Keratinocyte (primary cell): ENCODE measurements at places on chromosomes 11 and 22.

DNA sequence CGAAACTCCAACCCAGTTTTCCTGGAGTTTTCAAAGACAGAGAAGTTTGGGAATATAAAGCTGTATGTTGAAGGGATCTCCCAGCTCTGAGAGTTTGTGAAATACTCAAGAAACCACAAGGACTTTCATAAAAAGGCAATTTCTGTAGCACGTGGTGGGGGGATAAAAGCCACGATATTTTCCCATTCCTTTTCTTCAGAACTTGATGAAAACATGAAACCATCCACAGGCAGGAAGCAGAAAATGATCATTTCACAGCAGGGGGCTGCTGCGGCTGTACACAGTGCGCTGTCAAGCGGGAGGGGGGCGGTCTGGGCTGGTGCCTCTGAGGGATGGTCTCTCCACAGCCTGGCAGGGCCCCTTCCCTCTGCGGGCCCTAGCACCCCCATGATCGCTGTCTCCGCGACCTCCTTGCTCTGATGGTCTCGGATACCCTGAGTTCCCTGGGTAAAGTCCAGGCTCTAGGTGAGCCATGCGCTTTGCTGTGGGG, 423.2 kb downstream of the MN1 start:
- no peak for DNase-seq

DNA sequence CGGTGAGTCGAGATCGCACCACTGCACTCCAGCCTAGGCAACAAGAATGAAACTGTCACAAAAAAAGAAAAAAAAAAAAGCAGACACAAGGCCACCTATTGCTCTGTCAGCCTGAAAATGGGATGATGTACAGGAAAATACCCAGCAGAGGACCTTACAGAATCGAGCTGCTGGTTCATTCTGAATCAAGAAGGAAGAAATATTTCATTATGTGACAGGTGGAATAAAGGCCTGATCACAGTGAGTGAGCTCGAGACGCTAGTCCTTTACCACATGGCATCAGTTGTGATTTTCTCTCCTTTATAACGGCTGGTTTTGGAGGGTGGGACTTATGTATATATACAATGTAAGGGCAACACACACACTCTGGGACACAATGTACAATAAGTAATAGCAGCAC, 340.0 kb downstream of the LARGE1 start:
- no peak for DNase-seq

GRCh38 chr11:7300281-7300680, 48.6 kb downstream of the SYT9 start:
- no peak for DNase-seq

DNA sequence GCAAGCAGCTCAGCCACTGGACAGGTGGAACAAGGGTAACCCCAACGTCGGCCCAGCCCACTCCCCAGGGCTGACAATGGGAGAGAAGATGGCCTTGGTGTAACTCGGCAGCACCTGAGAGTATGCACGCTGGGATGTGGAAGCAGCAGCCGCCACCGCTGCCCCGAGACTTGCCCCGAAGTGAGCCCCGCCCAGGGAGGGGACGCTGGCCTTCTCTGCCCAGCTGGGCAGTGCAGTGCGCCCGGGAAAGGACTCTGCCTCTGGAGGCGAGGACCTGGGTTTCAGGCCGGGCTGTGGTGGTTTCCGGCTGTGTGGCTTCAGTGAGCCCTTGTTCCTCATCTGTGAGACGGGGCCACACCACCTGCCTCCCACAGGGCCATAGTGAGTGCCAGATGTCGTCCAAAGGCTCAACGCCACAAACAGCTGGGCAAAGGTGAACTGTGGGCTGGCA, 8.6 kb upstream of the POLDIP3 start:
- no peak for DNase-seq

DNA sequence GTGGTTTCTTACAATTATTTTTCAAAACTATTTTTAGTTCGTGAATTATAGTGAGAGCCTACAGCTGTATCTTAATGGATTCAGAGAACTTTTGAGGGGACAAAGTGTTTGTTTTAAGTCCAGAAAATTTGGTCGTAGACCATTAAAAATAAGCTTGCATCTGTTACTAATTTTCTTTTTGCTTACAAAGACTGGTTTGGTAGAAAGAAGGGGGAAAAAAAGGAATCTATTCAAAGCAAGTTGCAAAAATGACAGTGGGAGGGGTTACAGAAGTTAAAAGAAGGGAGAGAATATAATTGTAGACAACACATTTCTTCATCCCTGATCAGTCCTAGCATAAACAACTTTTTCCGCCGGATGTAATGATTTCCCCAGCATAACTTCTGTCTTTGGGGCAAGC, 72.1 kb downstream of the AMOTL1 start:
- no peak for DNase-seq

DNA sequence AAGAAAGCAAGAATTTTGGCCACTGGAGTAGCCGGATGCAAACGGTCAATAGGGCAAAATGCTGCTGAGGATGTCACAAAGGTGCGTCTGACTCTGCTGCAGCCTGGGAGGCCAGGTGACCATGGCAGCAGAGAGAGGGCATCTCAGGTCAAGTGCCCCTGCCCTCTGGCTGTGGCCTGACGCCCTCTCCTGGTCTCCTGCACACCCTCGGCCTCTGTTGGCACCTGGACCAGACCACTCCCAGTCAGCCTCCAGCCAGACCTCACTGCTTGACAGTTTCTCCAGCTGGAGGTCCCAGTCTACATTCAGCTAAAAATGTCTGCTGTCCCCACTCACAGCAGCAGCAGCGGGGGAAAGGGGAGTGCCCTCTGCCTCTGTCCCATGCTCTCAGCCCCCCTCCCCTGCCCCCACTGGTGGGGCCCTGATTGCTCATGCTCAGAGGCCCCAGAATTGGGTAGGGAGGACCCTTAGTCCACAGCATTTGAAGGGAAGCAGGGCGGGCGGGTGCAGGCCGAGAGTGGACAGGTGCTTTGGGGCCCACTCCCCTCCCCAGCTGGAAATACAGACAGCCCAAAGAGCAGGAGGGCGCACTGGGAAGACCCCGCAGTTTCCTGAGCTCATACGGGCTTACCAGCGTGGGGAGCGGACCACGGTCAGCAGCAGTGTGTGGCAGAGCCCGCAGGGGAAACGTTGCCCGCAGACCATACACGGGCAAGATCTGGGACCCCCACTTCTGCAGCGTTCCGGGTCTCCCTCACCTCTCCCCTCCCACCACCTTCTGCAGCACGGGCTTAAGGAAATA, 1.6 kb upstream of the BRSK2 start:
- DNase-seq = no peak

GRCh38 chr11:111523343-111523742, 8.8 kb downstream of the HOATZ start:
- no peak for DNase-seq

GRCh38 chr11:70506986-70507385, 108.7 kb downstream of the CTTN start:
- DNase-seq = no peak

- DNase-seq = no peak
Measured at GRCh38 chr11:115926138-115926537, 421.9 kb upstream of the CADM1 start.

- DNase-seq = no peak
Measured at GRCh38 chr11:72525466-72525865, 91.1 kb upstream of the CLPB start.

DNA sequence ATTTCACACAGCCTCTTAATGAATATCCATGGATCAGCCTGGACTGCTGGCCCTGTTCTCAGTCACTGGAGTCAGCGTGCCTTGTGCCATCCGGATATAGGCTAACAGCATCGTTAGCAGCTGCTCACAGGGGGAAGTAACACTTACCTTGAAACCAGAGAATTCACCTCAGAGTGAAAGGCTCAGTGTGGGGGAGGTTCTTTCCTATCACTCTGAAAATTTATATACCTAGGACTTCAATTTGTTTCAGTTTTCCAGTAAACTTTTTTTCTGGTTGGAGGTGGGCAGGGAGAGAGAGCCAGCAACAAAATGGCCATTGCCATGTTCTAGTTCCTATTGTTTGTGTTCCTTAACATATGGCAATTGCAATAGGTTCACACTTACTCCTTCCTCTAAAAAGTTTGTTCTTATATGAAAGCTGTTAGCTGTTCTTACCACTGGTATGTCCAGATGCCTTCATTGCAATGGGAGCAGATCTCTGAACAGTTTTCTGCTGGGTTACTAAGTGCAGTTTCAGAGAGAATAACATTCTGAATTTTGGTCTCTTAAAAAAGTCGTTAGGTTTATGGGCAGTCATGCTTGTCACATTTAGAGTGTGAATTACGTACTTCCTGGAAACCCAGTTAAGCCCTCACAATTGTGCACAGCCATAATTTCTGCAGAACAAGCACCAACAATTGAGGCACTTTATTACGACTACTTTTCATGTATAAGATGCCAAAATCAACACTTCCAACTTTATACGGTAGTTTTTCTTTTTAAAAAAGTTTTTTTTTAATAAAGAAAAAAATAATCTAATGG, 247.6 kb downstream of the CADM1 start:
- DNase-seq = no peak

DNA sequence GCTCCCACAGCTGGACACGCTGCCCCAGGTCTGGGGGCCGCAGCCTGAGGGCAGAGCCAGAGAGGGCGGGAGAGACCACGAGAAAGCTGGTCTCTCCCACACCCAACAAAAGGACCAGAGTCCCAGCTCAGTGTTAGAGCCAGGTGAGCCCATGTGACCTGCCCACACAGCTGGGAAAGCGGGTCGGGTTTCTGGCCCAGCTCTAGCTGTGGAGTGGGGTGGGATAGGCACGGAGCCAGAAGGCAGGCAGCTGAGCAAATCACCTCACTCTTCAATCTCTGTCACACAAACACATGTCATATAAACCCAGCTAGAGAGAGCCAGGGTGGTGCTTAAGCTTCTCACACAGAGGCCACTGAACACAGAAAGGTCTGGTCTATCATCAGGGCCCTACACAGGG, 7.8 kb upstream of the EIF3D start:
- DNase-seq = no peak

DNA sequence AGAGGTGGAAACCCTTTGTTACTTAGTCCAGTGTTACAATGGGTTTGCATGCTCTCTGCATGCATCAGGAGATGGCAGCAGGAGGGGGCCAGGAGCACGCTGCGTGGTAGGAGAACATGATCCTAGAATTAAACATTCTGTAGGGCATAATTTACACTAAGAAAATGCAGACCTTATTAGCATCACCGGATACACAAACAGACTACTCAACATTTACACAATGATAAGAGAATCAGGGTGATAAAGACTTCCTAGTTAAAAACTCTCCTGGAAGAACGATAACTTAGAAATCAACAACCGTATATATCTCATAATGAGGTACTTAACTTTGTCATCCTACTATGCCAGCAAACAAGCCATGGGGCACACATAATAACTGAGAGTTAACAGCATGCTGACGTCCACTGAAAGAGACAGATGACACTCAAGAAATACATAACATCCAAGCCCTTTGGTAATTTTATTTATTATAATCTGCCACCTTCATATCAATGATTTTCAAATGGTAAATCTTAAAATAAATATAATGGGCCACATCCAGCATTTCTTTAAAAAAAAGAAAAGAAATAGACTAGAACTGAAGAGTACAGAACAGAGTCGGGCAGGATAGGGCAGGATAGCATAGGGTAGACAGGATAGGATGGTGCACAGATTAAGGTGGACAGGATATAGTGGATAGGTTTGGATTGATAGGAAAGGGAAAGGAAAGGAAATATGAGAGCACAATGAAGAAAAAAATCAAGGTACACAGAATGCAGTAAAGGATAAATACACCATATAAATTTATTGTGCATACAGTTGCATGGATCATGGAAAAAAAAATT, 27.5 kb downstream of the CADM1 start:
- DNase-seq = no peak

GRCh38 chr22:19559324-19559811, 35.2 kb upstream of the CLDN5 start:
- DNase-seq = no peak

DNA sequence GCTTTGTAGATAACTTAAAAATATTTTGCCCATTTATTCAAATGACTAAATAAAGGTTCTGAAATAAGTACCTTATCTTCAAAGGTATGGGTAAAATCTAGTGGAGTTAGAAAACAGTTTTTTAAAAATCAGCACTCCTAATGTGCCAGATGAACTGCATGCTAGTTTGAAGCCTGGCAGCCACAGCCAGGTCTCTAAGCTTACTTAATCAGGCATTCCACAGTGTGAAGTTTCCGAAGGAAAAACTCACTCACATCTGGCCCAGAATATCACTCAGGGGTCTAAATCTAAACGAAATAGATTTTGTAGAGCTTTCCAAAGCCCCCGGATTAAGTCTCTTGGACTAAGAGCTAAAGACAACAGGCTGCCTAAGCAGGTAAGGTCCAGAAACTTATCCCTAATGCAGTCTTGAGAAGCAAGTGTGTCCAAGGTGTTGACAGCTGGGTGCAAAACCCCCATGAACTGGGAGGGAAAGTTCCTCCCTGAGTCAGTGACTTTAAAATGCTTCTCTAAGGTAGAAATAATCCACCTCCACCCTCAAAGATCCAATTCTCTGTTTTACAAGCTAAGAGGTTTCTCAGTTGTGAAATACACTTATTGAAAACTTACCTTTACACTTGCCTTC, 157.6 kb downstream of the FCHSD2 start:
- no peak for DNase-seq

DNA sequence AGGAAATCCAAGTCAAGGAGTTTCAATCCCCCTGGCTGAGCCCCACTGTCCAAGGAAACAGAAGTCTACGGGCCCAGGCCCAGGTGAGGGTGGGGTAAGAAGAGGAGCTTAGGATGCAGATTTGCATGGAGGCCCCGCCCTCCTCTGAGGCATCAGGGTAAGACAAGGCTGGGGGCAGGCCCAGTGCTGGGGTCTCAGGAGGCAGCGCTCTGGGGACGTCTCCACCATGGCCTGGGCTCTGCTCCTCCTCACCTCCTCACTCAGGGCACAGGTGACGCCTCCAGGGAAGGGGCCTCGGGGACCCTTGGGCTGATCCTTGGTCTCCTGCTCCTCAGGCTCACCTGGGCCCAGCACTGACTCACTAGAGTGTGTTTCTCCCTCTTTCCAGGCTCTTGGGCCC, 31.3 kb upstream of the IGLL5 start:
- no peak for DNase-seq

DNA sequence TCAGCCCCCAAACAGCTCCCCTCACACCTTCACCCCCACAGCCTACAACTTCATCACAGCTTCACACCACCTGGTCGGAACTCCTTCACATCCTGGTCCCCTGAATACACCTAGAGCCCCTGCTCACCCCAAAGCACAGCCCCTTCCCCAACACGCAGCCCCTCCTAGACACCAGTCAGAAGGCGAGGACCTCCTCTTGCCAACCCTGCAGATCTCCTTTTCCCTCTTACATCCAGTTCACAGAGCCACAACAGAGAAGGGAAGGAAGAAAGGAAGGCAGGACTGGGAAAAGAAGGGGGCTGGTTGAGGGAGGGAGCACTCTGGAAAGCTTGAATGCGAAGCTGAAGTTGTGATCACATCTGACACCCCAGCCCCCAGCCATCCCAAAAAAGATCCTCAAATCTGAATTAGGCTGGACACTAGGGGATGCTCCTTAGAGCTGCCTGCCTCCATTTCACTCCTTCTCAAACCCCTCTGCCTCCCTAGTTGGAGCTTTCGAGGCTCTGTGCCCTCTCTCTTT, 629 bp downstream of the CCKBR start:
- DNase-seq = no peak
